Epithelial cell of alveolus of lung (primary cell): ENCODE measurements at places on chromosomes 2 and 18. TPM values are rescaled to one million over a fixed set of nuclear protein-coding genes. Genes with fewer than 3 reads are reported as not detected.

The SLC16A14 gene
- total RNA-seq = 0.39 and 1.2 TPM in 2 replicates

The SNED1 gene
- total RNA-seq = 9.7 and 151 TPM in 2 replicates

The CDH2 gene
- total RNA-seq = 21.9 and 68.8 TPM in 2 replicates

The BCL11A gene
- 2.5 and 5.4 TPM in 2 replicates for total RNA-seq

The CNDP1 gene
- total RNA-seq = not detected in 2 replicates

The CCL20 gene
- 0.88 and 14.0 TPM in 2 replicates for total RNA-seq
